Stimulated activated CD8-positive, alpha-beta memory T cell treated with anti-CD3 and anti-CD28 coated beads, Interleukin-2, amount 100 ng/mL, for 1 hour (primary cell): ENCODE measurements at places on chromosomes 5 and 9.

DNA sequence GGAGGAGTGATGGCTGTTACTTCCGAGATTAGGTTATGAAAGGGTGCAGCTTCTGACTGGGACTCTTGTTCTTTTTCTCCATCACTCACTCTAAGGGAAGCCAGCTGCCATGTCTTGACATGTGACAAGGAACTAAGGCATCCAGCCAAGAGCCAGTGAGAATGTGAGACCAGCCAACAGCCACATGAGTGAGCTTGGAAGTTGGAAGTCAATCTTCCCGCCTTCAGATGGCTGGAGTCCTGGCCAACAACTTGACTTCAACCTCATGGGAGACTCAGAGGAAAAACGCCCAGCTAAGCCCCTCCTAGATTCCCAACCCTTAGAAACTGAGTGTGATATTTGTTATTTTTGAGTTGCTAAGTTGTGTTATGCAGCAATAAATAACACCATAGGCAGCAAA lies 201.1 kb downstream of the SNX18 start:
- DNase-seq = no peak

DNA sequence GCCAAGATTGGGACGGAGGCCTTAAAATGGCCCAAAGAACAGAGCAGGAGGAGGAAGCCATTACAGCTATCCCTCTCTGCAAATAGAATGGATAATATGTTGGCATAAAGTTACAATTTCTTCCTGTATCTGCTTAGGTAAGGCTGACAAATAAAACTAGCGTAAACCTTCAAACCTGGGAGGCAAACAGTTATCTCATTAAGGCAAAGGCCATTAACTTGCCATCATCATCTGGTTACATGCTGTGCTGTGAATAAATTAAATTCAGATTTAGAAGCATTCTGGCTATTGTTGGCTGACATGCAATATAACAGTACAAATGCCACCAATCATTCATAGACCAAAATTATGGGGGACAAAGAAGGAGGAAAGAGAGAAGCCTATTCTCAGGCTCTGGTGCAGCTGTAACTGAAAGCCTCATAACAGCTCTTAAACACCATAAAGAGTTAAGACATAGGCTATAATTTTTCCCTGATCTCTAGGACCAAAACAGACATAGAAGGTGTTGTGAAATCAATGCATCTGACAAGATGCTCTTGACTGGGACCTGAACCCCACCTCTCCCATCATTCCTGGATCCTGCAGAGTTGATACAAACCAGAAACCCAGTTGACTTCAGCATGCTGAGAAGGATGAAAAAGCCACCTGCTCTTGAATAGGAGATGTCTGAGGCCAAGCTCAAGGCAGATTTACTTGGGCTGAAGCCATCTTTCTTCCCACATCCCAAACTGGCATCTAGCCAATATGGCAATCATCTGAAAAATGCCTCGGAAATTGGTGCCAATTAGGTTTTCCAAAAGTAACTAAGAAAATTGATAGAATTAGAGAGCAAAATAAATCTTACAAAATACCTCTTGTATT lies 62.5 kb downstream of the PLCXD3 start:
- no peak for DNase-seq

DNA sequence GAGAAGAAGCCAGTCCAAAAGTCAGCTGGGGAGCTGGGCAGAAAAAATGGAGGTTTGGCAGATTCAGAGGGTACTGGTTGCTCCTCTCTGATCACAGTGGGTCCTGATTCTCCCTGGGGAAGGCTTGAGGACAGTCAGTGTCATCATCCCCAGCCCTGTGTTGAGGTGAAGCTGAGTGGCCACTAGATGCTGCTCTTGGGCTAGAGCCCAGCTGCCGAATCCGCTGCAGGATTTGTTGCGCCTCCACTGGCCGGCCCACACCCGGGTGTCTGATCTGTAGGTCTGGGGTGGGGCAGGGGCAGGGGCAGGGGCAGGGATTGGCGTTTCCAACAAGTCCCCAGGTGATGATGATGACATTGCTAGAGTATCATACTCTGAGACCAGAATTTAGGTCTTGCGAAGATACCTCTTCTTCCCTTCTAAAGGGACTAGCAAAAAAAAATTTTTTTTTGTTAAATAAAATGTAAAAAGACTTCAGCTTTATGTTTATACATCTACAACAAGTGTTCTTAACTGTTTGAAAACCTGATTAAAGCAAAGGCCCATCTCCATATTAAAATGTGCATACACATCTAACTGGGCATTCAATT lies 106.8 kb downstream of the PDE6A start:
- no peak for DNase-seq

- no peak for DNase-seq
Observed at GRCh38 chr9:114446672-114447450, 58.4 kb downstream of the WHRN start.

GRCh38 chr5:179605026-179605833 lies 18.2 kb downstream of the HNRNPH1 start:
- DNase-seq = no peak
